ENCODE measurements at places on chromosomes 12 and 14. TPM values are rescaled to one million over a fixed set of nuclear protein-coding genes. Genes with fewer than 3 reads are reported as not detected.

DNA sequence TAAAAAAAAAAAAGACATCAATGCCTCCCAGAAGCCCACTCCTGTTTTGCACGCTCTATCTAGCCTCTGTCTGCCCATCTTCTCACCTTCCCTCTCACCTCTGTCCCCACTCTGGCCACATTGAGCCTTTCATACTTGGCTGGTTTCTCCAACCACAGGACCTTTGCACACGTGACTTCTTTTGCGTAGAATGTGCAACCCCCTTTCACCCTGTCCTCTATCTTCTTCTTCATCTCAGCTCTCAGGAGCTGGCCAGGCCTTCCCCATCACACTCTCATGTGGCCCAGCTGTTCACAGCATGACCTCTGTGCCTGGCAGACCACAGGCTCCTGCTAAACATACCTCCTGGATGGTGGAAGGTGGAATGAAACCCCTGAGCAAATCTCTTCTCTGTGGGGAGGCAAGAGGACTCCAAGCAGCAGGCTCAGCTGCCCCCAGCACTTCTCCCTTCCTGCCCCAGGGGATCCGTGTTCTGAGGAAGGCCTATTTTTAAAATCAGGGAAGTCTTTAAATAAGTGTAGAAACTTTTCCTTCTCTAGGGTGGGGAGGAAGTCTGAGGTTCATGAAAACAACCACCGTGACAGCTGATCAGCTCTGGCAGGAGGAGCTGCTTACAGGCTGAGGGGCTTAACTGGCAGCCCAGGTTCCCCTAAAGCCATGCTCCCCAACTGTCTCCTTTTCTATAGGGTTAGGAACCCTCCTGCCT, 11.6 kb downstream of the HVCN1 start:
- no peak for DNase-seq

GRCh38 chr12:64187370-64187769, 34.7 kb downstream of the KICS2 start:
- no peak for DNase-seq

GRCh38 chr12:70732287-70732686, 95.1 kb upstream of the PTPRB start:
- no peak for DNase-seq

DNA sequence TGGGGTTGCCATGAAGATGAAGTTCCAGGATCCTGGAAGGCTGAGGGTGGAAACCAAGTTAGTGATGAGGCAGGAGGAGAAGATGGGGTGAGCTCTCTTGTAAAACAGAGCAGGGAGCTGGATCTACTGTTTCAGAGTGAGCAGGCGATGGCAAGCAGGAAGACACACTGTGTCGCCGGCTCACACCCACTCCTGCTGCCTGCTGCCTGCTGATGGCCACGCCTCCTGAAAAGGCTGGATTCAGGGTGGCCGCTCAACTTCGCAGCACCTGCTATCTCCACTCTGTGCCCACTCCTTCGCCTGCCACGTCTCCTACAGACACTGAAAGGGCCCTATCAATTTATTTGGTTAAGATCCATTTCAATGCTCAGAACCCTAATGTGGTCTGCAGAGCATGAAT, 96.1 kb downstream of the RBM19 start:
- DNase-seq: no peak

GRCh38 chr12:84463741-84464495, 448.7 kb downstream of the SLC6A15 start:
- peak; percentile 23 for DNase-seq

DNA sequence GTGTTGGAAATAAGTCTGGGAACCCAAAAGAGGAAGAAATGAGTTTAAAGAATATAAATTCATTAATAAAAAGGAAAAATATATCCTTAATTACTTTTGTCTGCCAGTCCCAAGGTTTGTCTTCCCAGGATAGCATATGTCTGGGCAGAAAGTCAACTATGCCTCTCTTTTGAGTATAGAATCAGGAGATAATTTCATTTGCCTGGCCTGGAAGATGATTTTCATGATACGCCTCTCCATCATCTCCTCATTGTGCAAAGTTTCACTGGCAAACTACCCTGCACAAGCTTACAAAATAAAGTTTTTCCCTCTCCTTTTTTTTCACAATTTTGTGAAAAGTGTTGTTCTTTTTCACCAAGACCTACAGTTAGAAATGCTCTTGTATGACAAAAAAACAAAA, 340.8 kb downstream of the EGLN3 start:
- DNase-seq: no peak

- DNase-seq: no peak
Observed at GRCh38 chr12:93442411-93443340, 929 bp upstream of the UBE2N start.

LAG3 gene
- 1.9 TPM for polyA plus RNA-seq

KRT75 gene
- polyA plus RNA-seq: not detected

Measured in renal cortex interstitium (tissue), 15 donors.